ENCODE measurements at places on chromosomes 16 and 17.

- DNase-seq, result no peak
These were observed 845 bp upstream of the ALDOA start for GRCh38 chr16:30064729-30065101.

- DNase-seq, result peak; percentile 99
These were observed 626 bp downstream of the SPAG7 start for GRCh38 chr17:4966844-4967538.

DNA sequence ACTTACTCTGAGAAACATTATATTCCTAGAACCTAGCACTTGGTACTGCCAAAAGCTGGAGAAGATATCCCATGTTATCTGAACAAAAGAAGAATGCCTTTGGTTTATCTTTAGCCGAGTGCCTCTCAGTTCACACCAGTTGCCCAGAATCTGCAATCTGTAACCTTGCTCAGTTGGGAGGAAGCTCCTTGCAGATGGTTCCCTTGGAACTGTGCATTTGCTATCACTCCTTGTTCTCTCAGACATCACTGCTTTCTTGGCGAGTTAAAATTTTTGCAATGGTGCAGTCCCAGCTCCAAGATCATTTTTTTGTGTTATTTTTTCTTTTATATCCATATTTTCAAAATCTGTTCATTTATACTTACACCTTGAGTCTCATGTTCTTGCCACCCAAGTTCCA, 446.5 kb downstream of the KCNJ2 start:
- DNase-seq, result no peak

GRCh38 chr17:71342737-71343136, 778.1 kb upstream of the SOX9 start:
- DNase-seq, result no peak

GRCh38 chr17:29573871-29574731, 5.6 kb downstream of the TP53I13 start:
- no peak for DNase-seq

DNA sequence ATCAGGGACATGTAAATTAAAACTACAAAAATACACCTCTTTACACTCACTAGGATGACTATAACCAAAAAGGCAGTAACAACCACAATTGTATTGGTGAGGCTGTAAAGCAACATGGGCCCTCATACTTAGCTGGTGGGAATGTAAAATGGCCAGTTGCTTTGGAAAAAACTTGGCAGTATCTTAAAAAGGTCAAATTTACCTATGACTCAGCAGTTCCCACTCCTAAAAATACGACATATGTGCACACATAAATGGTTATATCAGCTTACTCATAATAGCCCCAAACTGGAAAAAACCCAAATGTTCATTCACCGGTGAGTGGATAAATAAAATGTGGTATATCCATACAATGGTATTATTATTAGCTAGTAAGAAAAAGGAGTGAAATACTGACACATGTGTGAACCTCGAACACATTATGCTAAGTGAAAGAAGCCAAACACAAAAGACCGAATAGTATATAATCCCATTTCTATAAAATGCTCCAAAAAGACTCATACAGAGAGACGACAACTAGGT, 391.4 kb downstream of the NPIPA8 start:
- DNase-seq, result no peak

DNA sequence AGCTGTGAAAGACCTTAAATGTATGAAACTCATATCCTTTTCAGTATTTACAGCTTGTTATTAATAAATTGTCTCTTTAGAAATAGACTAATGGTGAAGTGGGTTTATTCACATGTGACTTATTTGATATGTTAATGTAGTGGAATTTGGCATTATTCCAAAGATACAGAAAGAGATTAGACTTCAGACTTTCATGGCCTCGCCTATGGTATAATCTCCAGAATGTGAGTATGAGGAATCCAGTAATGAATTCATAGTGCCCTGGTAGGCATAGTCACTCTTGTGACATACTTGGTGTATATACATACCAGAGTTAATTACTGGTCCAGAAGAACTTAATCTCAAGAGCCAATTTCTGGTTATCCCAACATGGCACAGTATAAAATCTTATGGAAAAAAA, 72.7 kb downstream of the OMG start:
- DNase-seq, result no peak

DNA sequence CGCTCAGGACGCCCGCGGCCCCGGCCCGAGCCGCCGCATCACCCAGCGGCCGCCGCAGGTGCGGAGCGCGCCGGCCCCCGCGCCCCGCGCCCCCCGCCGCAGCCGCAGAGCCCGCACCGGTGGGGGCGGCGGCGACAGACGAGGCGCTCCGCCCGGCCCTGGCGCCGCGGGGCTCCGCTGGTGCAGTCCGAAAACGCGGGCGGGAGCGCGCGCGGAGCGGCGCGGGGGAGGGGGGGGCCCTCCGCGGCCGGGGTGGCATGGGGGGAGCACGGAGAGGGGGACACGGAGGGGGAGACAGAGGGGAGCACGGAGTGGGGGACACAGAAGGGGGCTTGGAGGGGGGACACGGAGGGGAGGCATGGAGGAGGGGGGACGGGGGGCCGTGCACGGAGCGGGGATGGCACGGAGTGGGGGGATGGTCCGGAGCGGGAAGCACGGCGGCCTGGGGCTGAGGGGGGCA, at the start of gene AATK:
AATK (minus strand) TSS at position 189 of the 460 bp plus-strand sequence. CDS start 229 bp downstream, outside the sequence.
- DNase-seq, result no peak

GRCh38 chr17:72931163-72931562, 161.3 kb downstream of the SLC39A11 start:
- DNase-seq, result no peak

DNA sequence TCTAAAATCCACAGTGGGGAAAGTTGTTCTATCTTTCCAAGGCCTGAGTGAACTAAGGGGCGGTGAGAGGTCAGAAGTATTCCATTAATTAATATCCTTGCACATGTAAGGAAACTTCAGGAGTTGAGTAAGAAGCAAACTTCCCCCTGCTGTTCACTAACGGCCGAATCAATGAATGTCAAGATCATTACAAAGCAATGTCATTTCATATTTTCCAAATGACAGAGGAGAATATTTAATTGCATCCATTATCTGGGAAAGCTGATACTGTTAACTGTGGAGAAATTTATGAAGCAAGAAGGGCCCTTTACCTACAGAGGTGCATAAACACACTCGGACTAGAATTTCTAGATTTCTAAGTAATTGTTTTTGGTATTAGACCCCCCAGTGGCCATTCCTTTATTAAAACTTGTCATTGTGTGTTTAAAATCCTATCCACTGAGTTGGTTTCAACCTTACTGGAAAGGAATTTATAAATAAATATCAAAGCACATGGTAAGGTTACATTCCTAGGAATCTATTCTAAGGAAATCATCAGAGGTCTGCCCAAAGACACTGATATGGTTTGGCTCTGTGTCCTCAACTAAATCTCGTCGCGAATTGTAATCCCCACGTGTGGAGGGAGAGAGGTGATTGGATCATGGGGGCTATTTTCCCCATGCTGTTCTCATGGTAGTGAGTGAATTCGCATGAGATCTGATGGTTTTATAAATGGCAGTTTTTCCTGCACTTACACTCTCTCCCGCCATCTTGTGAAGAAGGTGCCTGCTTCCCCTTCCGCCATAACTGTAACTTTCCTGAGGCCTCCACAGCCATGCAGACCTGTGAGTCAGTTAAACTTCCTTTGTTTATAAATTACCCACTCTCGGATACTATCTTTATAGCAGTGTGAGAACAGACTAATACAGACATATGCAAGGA, 20.4 kb upstream of the SMURF2 start:
- no peak for DNase-seq

DNA sequence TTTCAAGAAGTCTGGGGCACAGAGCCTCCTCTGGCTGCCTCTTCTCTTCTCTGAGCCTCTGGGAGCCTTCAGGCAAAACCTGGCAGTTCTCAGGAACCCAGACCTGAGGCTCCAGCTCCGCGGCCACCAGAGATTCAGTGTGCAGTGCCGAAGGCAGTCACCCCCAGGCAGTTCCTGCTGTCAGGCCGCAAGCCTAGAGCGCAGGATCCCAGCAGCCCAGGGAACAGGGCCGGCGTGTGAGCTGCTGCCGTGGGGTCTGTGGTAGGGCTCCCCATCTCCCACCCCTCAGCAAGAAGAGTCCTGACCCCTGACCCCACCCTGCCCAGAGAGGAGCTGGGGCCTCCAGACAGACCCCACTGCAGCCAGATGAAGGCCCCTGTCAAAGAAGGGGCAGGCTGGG, 78.2 kb downstream of the AMFR start:
- no peak for DNase-seq

DNA sequence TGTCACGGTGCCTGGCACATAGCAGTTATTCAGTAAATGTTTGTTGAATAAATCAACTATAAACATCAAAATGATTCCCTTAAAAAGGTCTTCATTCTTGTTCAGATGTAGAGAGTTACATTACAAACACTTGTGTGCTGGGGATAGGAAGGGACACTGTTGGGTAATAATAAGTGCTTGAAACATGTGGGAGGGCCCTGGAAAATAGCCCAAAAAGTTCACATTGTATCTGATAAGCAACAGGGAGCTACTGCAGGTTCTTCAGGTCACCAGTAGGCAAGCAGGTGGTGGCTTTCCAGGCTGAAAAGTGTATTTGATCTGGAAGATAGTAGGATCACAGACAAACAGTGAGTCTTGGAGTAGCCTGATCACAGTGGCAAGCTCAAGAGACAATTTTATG, 19.0 kb upstream of the ZNF652 start:
- DNase-seq, result no peak

DNA sequence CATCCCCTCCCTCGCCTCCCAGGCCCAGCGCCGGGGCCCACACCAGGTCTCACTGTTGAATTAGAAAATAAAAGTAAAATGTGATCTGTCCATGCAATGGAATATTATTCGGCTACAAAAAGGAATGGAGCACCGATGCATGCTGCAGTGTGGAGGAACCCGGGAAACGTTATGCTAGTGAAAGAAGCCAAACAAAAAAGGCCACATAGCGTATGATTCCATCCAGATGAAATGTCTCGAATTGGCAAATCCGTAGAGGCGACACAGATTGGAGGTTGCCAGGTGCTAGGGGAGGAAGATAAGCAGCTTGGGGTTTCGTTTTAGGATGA, 972 bp upstream of the ADCY9 start:
- no peak for DNase-seq

DNA sequence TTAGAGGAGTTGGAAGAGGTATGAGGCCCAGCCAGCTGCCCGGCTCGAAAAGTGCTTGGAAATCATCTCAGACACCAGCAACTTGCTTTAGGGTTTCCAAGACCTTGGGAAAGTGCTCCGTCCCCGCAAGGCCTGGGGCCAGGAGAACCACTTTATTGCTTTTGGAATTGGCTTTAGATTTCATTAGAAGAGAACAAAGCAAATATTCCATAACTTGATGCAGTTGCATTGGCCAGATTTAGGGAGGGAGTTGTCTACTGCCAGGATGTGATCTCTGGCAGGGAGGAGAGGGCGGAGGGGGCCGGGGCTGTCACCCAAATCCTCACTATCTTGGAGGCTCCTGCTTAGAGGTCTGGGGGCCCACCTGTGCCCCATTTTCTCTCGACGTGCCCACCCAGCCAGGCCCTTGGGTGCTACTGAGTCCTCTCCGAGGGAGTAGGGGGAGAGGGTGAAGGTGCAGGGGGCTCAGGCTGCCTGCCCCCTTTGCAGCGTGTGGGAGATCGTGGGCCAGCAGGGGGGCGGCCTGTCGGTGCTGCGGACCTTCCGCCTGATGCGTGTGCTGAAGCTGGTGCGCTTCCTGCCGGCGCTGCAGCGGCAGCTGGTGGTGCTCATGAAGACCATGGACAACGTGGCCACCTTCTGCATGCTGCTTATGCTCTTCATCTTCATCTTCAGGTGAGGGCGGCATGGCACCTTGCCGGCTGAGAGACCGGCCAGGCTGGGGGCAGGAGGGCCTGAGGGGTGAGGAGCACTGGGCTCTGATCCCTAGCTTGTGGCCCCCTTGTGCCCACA, 30.6 kb downstream of the CACNA1G start:
- DNase-seq, result no peak

- no peak for DNase-seq
These were observed 1141.1 kb downstream of the CDH11 start for GRCh38 chr16:63980763-63981162.

GRCh38 chr16:65406933-65407332, 285.1 kb upstream of the CDH11 start:
- DNase-seq, result no peak

DNA sequence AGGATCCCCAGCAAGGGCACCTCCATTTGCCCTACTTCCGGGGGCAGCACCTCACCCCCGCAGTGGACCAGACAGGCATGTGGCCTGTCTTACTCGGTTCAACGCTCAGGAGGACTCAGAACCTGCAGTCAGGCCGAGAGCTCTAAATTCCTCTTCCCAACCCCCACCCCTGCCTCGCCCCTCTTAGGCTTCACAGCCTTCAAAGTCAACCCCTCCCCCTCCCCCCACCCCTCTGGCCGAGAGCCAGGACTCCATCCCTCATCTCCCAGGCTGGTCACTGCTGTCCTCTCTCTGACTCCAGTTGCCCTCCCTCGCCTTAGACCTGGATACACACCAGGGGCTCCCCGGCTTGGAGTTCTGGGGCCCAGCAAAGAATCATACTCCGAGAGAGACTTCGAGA, 8.1 kb upstream of the HS3ST6 start:
- DNase-seq, result no peak

- peak; percentile 76 for DNase-seq
These were observed 616 bp downstream of the SRSF2 start for GRCh38 chr17:76736349-76737081.

GRCh38 chr17:32261936-32262510, 3.6 kb upstream of the RHBDL3 start:
- DNase-seq, result no peak
